Natural killer cell treated with Interleukin-12 subunit alpha and Interleukin-12 subunit beta and Interleukin-15 and Interleukin-18, amount 100 ng/mL, for 72 hours (primary cell): ENCODE measurements at places on chromosomes 1 and 21. TPM values are rescaled to one million over a fixed set of nuclear protein-coding genes. Genes with fewer than 3 reads are reported as not detected.

Gene OR2L2
- total RNA-seq, result 0.17 TPM

Gene MRAP
- not detected for total RNA-seq

Gene CBS
- total RNA-seq, result 6.8 TPM

Gene IFNAR2
- total RNA-seq, result 16.9 TPM

DNA sequence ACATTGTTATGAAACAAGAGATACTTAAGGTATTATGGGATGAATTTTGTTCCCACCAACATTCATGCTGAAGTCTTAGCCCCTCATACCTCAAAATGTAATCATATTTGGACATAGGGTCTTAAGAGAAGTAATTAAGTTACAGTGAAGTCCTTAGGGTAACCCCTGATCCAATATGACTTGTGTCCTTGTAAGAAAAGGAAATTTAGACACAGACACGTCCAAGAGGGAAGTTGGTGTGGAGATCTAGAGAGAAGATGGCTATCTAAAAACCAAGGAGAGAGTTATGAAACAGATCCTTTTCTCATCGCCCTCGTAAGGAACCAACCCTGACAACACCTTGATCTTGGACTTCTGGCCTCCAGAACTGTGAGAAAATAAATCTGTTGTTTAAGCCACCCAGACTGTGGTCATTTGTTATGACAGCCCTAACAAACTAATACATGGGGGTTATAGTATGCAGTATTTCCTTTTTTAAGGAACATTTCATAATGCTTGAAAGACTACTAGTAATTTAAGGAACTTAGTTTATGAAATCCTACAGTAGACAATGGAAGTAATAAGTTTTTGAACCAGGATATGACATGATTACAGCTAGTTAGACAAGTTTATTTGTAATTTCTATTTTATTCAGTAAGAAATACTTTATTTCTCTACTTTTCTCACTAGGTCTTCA, 875.5 kb upstream of the ADGRL2 start:
- H3K27me3 ChIP-seq, result no peaks in the 10 kb centered on the region
- H3K27ac ChIP-seq, result no peak overlapping the region
- no peak for DNase-seq
- peaks cover 10% of the 10 kb centered on the region for H3K36me3 ChIP-seq
- no peaks in the 10 kb centered on the region for H3K4me1 ChIP-seq

DNA sequence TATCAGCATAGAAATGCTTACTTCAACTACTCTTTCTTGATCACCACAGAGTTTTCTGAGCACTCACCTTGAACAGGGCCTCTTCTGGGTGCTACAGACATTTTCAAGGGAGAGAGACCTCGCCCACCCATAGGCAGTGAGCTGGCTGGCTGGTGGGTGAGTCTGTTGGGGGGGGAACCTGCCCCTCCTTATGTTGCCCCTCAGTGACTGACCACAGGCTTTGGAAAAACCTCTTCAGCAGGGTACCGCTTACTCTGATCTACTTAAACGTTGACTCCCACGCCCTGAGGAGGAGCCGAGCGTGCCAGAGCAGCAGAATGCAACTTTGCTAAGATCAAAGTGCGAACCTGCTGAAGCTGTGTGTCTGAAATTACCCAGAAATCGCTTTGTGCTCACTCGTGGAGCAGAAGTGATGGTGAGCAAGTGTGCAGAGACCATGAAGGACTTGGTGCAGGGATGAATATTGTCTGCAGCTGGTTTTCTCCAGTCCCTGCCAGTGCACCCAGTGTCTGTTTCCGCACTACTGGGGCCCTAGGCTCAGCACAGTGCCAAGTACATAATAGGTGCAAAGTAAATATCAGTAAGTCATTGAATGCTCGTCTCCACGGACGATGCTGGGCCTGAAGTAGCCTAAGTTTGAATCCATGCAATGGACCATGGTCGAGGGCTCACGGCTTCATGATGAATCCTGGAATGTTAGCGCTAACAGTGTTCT, 158.7 kb upstream of the IRF2BP2 start:
- H3K4me3 ChIP-seq, result no peak overlapping the region
- no peaks in the 10 kb centered on the region for H3K27me3 ChIP-seq

GRCh38 chr1:58927041-58927721, 143.3 kb upstream of the JUN start:
- H3K4me1 ChIP-seq, result peaks cover 15% of the 10 kb centered on the region
- H3K27ac ChIP-seq, result no peak overlapping the region
- H3K4me3 ChIP-seq, result no peak overlapping the region
- H3K36me3 ChIP-seq, result no peaks in the 10 kb centered on the region
- H3K27me3 ChIP-seq, result peaks cover 4% of the 10 kb centered on the region

DNA sequence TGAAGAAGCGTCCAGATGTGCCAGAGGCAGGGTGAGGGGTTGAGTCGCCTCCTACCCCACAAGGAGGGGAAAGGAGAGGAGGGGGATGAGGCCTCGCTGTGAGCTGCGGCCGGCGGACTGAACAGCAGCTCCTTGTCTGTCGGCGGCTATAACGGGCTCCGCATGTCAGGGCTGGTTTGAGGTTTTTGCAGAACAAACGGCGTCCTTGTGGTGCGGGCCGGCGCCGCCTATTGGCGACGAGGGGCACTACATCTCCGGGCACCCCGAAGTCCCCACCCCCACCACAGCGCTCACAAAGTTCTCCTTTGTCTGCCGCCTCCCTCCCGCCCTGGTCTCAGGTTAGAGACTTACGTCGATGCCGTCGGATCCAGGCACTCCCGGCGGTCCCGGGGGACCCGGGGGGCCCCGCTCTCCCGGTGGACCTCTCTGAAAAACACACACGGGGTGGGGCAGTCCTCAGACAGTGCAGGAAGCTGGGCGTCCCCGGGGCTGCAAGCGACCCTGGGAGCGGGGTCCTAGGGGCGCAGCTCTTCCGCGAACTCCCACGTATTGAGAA, 1.8 kb downstream of the COL9A2 start:
- H3K4me3 ChIP-seq, result peak overlapping the region; percentile 85
- no peaks in the 10 kb centered on the region for H3K36me3 ChIP-seq
- peak; percentile 81 for DNase-seq
- peaks cover 19% of the 10 kb centered on the region for H3K4me1 ChIP-seq
- H3K27me3 ChIP-seq, result peaks cover 19% of the 10 kb centered on the region

DNA sequence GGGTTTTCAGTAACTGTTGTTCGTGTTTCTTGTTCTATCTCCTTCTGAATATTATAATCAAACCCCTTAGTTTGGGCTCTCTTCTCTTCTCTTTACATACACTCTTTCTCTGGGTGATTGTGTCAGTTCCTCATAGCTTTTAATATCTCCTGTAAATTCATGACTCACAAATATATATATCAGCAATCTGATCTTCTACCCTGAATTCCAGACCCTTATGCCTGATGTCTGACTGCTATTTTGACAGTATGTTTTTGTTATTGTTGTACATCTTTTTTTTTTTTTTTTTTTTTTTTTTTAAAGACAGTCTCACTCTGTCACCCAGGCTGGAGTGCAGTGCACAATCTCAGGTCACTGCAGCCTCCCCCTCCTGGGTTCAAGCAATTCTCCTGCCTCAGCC, 70.8 kb upstream of the MPC2 start:
- no peaks in the 10 kb centered on the region for H3K4me1 ChIP-seq
- H3K36me3 ChIP-seq, result peaks cover 10% of the 10 kb centered on the region
- H3K27me3 ChIP-seq, result no peaks in the 10 kb centered on the region
- H3K27ac ChIP-seq, result no peak overlapping the region
- no peak overlapping the region for H3K4me3 ChIP-seq
- DNase-seq, result no peak

DNA sequence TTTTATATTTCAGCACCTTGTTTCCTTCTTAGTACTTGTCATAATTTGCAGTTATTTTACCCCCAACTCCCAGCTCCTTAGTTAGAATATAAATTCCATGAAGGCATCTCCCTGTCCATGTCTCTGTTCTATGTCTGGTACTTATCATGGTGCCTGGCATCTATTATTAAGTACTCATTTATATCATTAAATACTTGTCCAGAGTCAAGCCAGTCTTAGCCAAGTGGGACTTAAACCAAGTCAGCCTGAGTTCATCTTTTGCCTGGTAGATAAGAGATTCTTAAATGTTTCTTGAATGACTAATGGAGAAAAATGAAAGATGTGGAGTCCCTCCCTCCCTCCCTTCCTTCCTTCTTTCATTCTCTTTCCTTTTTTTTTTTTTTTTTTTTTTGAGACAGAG, 9.4 kb downstream of the SLC25A44 start:
- no peaks in the 10 kb centered on the region for H3K27me3 ChIP-seq
- no peak overlapping the region for H3K4me3 ChIP-seq
- H3K27ac ChIP-seq, result no peak overlapping the region
- H3K36me3 ChIP-seq, result peaks cover 16% of the 10 kb centered on the region
- peaks cover 23% of the 10 kb centered on the region for H3K4me1 ChIP-seq

DNA sequence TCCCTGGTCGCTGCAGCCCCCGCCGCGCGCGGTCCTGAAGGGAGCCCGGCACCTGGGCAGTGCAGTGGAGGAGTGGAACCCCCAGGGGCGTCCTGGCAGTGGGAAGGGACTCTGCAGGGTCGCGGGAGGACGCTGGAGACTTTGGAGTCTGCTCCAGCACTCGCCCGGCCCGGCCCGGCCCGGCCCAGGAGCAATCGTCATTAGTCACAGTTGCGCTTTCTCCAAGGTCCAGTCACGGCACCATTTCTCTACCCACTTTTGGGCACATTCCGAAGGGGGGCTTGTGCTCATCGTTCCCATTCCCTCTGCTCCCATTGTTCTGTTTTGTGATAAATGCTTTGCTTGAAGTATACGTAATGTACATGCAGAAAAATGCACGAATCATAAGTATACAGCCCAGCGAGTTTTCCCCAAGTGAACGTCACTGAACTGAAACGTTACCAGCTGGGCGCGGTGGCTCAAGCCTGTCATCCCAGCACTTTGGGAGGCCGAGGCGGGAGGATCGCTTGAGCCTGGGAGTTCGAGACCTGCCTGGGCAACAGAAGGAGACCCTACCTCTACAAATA, 999 bp downstream of the THAP3 start:
- no peaks in the 10 kb centered on the region for H3K36me3 ChIP-seq
- peak overlapping the region; percentile 93 for H3K4me3 ChIP-seq
- no peaks in the 10 kb centered on the region for H3K27me3 ChIP-seq
- H3K4me1 ChIP-seq, result peaks cover 27% of the 10 kb centered on the region
- no peak for DNase-seq
- peak overlapping the region; percentile 83 for H3K27ac ChIP-seq

GRCh38 chr1:63928186-63929105, 154.6 kb downstream of the ROR1 start:
- no peak overlapping the region for H3K4me3 ChIP-seq
- H3K36me3 ChIP-seq, result no peaks in the 10 kb centered on the region
- DNase-seq, result no peak
- H3K27me3 ChIP-seq, result no peaks in the 10 kb centered on the region
- H3K27ac ChIP-seq, result no peak overlapping the region

- H3K27ac ChIP-seq, result no peak overlapping the region
- H3K4me1 ChIP-seq, result no peaks in the 10 kb centered on the region
- DNase-seq, result no peak
- H3K4me3 ChIP-seq, result no peak overlapping the region
- H3K36me3 ChIP-seq, result no peaks in the 10 kb centered on the region
These were observed 135.2 kb upstream of the COA6 start for GRCh38 chr1:234238060-234238459.

- peaks cover 17% of the 10 kb centered on the region for H3K27me3 ChIP-seq
- no peak overlapping the region for H3K4me3 ChIP-seq
- DNase-seq, result no peak
- H3K4me1 ChIP-seq, result no peaks in the 10 kb centered on the region
These were observed 25.6 kb downstream of the IRF2BP2 start for GRCh38 chr1:234584420-234584805.

DNA sequence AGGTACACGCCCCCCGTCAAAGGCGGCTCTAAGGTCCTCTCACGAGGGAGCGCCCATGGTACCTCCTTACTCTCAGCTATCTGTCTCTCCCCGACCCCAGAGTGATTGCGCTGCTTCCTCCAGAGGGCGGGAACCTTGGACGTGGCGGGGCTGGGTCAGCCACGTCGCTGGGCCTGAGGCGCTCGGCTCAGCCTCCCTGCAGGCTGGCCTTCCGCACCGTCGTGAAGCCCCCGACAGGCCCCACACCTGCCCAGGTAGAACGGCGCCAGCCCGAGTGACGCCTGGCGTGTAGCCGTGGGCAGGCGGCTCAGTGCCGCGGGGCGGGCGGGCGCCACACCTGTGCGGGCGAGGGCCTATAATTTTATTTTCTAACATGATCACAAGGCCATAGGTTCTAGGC, 122.2 kb upstream of the BEND5 start:
- DNase-seq, result no peak
- H3K27me3 ChIP-seq, result peaks cover 21% of the 10 kb centered on the region
- H3K4me1 ChIP-seq, result no peaks in the 10 kb centered on the region
- no peak overlapping the region for H3K4me3 ChIP-seq
- no peak overlapping the region for H3K27ac ChIP-seq
- no peaks in the 10 kb centered on the region for H3K36me3 ChIP-seq
